Cortex of kidney (tissue), 1 donor: ENCODE measurements at places on chromosomes 1 and 21.

GRCh38 chr1:227378871-227379554 lies 60.7 kb upstream of the CDC42BPA start:
- no peak for DNase-seq

- DNase-seq = no peak
Observed at GRCh38 chr1:29664711-29665110, 428.4 kb downstream of the PTPRU start.

GRCh38 chr1:190847166-190847565 lies 369.5 kb upstream of the BRINP3 start:
- no peak for DNase-seq

DNA sequence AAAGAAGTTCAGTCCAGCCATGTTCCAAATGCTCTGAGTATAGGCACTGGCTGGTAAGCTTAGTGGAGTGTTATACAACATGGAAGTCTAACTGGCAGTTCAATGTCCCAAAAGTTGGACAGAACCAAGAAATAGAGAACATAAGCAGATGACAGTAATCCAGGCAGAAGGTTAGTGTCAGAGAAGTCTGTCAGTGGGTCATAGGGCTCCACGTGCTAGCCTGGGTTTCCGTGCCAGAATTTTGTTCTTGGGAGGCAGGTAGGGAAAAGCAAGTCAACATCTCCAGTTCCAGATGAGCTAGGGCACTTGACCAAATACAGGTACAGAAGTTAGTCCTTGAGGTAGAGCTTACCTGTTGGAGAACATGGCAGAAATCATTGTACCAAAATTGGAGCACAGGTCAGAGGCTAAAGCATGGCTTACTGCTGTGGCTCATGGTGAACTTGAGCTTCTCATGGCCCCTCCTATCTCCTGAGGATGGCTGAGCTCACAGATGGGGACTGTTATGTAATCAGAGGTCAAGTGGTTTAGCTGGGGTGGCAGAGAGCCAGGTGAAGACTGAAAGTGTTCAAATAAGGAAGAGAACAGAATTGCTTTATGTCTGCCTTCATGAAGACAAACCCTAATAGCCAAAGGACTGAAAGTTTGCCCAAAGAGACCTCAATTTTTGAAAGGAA lies 170.8 kb downstream of the NFIA start:
- no peak for DNase-seq

DNA sequence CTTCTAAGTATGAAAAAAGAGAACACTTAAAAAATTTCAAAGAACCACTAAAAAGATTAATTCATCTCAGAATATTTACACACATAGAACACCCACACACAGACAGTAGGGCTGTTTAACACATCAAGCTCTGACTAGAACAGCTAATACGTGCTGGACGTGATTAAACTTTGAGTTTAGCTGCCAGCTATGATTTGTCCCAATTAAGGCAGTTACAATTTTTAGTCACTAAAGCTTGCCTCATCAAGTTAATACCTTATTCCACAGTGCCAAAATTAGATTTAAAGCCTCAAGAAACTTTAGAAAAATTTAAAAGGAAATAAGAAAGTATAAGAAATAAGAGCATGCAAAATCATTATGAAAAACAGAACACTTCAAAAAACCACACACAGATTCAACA lies 18.9 kb downstream of the SLC16A1 start:
- DNase-seq = no peak

DNA sequence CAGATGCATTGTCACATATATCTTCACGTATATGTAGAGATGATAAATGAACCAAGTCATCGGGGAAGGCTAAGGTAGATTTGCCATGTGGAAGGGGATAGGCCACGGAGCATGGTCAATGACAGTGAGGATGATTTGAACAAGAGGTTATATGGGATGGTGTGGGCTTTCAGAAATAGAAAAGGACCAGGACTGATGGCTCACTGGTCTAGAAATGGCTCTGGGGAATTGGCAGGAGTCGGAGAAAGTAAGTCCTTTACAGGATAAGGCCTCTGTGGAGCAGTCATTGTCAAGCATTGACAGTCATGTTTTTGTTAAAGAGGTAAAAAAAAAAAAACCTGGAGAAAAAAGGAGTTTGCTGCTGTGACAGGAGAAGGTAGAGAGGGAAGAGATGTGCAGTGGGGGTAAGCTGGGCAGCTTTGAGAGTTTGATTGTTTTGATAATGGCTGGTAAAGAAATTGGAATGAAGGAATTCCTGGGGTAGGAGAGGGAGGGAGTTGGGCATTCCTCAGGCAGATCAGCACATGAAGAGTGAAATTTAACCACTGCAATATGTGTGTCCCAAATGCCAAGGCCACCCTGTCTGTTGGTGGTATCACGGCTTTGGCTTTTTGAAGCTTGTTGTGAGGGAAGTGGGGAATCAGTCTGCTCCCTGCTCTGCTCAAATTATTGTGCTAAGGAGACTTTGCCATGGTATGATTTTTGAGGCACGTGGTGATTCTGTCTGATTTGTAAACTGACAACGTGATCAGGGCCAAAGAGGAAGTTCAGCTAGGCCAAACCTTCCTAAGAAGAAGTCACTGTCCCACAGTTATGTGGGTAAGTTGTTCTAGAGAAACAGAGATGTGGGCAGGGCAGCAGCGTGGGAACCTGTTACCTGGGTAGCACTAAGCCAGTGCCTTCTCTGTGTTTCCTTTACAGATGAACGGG lies 26.0 kb downstream of the MACF1 start:
- DNase-seq = no peak

DNA sequence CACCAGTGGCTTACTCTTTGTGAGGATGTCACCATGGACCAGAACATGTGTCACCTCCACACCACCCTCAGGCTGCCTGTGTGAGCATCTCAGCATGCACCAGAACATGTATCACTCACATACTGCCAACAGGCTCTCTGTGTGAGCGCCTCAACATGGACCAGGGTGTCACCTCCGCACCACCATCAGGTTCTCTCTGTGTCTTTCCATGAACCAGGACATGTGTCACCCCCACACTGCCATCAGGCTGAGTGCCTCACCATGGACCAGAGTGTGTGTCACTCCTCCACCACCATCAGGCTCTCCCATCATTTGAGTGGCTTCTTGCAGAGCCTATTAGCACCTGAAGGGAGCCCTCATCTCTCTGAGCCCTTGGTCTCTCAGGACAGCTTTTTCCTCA lies 125.2 kb downstream of the ZNF648 start:
- DNase-seq = no peak

DNA sequence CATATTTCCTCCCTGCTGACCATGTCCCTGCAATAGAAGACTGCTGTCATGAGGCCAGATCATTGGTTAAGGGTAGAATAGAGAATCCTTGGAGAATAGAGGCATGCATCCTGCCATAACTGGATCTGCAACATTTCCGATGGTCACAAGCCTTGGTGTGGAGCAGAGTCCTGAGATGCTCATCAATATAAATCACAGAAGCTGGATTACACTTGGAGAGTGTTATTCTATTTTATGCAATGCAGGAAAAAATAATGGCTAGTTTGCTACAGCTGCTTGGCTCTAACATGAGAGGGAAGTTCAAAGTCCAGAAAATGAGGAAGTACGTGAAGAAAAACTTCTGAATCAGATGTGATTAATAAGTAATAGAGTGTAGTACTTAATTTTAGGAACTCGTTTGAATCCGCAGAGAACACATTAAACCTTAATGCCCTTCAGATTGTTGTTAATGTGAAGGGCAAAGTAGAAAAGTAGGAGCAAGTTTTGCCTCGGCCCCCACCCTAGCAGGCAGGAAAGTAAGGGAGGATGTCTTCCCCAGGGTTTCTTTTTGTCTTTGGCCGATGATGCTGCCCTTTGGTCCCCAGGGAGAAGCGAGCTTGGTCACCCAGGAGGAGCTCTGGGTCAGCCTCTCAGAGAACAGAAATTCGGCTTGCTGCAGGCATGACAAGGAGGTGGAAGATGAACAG lies 59.5 kb downstream of the KCNK1 start:
- no peak for DNase-seq

- no peak for DNase-seq
Observed at GRCh38 chr21:37060296-37060695, 12.6 kb downstream of the PIGP start.

- DNase-seq = no peak
Observed at GRCh38 chr1:185917646-185918045, 183.5 kb downstream of the HMCN1 start.

DNA sequence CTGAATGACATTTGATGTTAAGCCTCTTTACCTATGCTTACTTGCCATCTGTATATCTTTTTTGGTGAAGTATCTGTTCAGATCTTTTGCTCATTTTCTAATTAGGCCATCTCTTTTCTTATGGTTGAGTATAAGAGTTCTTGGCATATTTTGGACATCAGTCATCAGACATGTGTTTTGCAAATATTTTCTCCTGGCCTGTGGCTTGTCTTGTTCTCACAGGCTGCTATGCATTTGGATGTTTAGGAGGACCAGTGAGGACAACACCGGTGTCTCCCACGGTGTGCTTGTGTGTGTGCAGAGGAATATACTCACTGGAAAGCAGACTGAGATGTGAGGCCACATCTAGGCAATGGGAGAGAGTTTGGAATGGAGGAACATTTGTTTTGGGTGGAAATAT lies 87.1 kb upstream of the LYST start:
- no peak for DNase-seq

DNA sequence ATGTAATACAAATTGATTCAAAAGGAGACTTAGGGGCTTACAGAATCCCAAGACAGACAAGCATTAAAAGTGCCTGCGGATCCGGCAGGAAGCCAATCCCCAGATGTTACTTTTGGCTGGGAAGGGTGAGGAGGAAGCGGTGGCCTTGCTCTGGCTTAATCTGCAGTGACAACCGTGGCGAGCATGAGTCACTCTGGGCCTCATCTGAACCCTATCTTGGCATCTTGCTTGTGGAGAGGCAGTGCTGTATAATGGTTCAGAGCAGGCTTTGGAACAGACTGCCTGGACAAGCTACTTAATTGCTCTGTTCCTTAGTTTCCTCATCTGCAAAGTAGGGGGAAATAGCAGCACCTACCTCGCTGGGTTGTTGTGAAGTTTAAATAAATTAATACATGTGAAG lies 74.1 kb downstream of the XCL2 start:
- no peak for DNase-seq

GRCh38 chr21:32186804-32187203 lies 92.0 kb downstream of the MIS18A start:
- no peak for DNase-seq

GRCh38 chr21:30719401-30719800 lies 824 bp upstream of the KRTAP21-3 start:
- no peak for DNase-seq

DNA sequence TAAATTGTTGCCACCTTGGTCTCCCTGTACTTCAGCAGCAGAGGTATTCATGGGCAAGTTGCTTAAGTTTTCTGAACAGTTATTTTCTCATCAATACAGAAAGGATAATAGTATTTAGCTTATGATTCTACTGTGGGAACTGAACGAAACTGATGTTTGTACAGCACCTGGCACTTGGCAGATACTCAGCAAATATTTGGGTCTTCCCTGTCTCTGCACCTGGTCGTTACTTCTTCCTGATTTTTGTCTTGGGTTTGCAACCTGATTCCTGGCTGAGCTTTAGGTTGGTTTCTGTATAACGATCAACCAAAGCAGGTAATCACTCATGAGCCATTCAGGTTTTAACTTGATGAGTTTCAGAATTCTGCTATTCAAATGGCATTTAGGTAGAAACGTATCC lies 490.6 kb downstream of the KIF26B start:
- DNase-seq = no peak

- no peak for DNase-seq
Observed at GRCh38 chr1:119794230-119794875, 16.9 kb downstream of the REG4 start.

DNA sequence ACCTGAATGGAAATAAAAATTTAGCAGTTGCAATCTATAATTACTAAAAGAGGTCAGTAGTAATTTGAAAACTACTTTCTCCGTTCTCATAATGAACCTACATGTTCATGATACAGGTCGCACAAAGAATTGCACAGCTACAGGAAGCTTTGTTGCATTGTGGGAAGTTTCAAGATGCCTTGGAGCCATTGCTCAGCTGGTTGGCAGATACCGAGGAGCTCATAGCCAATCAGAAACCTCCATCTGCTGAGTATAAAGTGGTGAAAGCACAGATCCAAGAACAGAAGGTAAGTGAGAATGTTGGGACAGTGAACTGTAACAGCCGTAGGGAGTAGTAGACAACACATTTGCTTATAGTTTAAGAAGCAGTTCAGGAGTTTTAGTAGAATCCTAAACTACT lies 68.8 kb upstream of the BMP8A start:
- DNase-seq = no peak

DNA sequence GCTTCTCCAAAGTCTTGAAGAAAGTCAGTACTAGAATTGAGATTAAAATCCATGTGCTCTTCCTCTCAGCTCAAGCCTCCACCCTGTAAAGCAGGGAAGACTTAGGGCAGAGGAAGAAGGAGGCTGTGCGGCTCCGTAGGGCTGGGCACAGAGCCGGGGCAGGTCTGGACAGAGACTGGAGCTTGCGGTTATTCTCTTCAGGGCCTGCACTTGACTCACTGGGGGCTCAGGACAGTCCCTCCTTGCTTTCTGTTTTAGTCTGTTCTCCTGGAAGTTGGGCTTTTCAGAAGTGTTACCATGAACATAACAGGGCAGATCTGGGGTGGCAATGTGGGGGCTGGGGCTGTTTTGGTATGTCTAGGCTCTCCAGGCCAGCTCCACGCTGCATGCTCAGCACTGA lies 21.6 kb upstream of the TRABD2B start:
- no peak for DNase-seq

DNA sequence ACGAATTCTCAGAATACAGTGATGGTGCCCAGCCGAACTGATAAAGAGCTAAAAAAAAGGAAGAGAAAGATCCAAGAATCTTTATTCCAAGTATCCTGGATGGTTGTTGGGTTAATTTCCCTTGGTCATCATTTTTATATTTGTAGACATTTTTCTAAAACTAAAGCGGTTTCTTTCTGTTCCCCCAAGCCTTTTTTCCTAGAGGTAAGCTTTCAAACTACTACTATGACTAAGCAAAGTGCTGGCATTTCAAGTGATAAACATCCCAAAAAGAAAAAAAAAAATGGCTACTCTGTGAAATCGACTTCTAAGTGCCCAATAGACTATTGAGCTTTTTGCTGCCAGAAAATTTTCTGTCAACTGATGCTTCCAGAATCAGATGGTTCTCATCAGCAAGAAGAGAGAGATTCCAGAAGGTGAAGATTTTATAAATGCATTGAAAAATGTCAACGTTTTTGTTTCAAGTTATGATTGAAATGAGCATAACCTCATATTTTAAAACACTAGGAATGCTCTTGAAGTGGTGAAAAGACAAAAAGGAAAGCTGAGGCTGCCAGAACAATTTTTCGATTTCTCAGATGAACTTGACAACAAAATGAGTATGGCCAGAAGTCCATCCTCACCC lies 96.1 kb upstream of the ZC3H11B start:
- DNase-seq = no peak

DNA sequence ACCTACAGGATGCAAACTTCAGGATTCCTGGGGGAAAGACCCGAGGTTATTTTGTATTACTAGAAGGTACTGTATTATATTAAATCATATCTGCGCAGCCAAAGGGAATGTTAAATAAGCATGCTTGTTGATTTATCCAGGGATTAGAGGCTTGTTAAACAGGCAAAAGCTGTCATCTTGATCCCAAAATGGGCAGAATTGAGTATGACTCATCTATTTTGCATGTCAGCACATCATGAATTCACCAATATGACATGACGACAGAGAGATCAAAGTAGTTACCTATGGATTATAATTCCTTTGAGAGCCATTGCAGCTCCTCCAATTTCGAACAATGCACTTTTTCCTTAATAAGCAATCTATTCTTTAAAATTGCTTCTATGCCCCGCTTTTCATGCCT lies 66.1 kb downstream of the TBX15 start:
- no peak for DNase-seq
